ENCODE measurements at places on chromosomes 7 and 10.

DNA sequence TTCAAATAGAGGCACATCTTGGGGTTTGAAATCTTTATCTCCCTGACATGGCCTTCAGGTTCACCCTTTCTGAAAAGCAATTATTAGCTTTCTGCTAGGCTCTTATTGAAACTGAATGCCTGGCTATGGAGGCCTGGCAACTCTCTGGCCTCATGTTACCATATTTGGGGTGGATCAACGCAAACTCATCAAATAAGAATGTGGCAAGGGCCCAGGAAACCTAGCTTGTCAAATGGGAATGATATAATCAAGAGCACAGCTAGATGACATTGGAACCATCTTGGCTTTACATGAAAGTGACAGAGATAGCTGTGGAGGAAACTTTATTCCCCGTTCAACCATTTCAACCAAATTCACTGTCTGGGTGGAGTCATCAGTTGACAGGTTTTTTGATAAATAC is 202.8 kb upstream of the SMIM30 start:
- no peak for DNase-seq

GRCh38 chr10:11499425-11500071 is 111.9 kb downstream of the USP6NL start:
- no peak for DNase-seq

- DNase-seq = no peak
These were observed 704.0 kb upstream of the LRRN3 start for GRCh38 chr7:110386913-110387312.

- no peak for DNase-seq
These were observed 14.0 kb downstream of the NEURL1 start for GRCh38 chr10:103507235-103508191.

- no peak for DNase-seq
These were observed 29.4 kb downstream of the TAS2R41 start for GRCh38 chr7:143507094-143507518.

DNA sequence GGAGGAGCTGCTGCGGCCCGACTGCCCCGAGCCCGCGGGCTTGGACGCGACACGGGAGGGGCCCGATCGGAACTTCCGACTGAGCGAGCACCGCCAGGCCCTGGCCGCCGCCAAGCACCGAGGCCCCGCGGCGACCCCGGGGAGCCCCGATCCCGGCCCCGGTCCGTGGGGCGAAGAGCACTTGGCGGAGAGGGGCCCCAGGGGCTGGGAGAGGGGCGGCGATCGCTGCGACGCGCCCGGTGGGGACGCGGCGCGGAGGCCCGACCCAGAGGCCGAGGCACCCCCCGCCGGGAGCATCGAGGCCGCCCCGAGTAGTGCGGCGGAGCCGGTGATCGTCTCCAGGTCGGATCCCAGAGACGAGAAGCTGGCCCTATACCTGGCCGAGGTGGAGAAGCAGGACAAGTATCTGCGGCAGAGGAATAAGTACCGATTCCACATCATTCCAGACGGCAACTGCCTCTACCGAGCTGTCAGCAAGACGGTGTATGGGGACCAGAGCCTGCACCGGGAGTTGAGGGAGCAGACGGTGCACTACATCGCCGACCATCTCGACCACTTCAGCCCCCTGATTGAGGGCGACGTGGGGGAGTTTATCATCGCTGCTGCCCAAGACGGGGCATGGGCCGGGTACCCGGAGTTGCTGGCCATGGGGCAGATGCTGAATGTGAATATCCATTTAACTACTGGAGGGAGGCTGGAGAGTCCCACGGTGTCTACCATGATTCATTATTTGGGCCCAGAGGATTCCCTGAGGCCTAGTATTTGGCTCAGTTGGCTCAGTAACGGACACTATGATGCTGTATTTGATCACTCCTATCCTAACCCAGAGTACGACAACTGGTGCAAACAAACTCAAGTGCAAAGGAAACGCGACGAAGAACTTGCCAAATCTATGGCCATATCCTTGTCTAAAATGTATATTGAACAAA is 1.4 kb downstream of the OTUD1 start:
- no peak for DNase-seq

DNA sequence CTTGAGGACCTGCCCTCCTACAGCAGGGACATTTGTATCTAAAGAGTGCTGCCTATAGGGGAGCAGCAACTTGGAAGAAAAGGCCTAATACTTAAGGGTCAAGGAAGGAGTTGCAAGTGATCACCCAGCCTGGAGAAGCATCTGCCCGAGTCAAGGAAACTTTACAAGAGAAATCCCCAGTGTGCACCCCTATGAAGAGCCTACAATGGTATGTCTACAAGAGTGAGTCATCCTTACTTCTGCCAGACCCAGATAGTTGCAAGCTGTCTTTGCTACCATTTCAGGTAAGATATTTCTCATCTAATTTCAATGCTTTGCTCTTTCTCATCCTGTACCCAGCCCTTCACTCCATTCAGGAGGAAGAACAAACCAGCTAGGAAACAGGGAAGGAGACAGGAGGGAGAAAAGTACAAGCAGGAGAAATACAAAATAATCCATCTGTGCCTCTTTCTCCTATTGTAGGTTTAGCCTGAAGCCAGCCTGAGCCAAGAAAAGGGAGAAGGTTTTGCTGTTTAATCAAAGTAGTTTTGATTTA is 34.4 kb upstream of the AGR3 start:
- DNase-seq = no peak

- no peak for DNase-seq
These were observed 3.0 kb upstream of the PRSS37 start for GRCh38 chr7:141844256-141844655.

DNA sequence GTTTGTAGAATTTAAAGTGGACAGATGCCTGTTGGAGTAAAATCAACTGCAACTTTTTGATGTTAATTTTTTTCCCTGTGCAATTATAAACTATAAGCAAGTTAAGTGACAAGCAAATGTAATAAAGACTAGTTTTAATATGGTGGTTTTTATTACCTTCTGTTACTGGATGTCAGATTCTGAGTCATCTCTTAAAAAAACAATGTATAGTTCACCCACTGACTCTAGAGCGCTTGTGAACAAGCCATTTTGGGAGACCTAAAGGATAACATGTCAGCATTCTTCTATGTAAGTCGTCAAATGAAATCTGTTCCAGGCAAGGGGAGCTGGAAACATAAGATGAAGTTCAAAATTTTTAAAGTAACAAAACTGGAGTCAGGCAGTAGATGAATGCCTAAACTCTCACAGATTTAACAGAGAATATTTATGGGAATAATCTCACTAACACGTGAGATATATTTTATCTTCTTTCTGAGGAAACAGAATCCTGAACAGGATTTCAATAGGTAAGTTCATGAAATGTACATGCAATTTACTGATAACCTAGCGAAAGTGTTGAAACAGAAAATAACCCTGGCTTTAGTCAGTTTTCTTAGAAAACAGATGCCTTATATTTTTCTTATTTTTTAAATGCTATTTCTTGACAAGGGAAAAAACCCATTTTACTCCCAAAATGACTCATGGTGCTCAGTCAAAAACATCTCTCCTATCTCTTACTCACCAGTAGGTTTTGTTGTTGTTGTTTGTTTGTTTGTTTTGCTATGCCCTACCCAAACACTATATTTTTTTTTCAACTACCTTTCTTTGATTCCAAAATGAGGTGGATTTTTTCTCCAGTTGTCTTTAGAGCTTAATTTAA is 91.7 kb downstream of the SLC39A12 start:
- no peak for DNase-seq

DNA sequence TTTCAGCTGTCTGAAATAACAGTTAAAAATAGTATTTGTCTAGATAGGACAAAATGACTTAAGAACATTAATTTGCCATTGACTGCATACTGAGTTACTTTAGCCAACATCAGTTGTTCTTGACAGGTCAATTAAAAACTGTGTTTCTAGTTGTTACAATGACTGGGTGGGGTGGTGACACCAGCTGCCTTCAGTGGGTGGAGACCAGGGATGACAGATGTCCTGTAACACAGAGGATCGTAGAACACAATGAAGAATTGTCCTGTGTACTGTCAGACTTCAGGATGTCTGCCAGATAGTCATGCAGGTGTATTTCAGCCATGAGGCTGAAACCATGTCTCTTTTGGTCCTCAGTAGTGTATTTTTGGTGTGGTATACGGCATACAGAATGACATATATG is 24.4 kb downstream of the TRUB1 start:
- no peak for DNase-seq

GRCh38 chr10:103265717-103266329 is 11.1 kb upstream of the INA start:
- DNase-seq = peak; percentile 23

DNA sequence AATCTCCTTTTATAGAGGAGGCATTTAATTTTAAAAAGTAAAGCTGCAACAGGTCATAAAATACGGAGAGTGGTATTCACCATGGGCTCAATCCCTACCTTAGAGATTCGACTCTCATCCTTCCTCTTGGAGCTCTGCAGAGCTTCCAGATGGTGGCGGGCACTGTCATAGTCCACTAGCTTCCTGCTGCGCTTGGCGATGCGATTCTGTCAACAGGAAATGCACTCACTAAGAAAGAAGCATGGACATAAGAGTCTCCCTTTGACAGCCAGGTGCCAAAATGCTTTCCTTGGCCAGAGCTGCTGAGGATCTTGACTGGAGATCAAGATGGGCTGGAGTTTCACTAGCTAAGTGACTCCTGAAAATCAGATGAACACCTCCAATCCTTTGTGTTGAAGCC is 154.4 kb downstream of the AMPH start:
- DNase-seq = no peak

DNA sequence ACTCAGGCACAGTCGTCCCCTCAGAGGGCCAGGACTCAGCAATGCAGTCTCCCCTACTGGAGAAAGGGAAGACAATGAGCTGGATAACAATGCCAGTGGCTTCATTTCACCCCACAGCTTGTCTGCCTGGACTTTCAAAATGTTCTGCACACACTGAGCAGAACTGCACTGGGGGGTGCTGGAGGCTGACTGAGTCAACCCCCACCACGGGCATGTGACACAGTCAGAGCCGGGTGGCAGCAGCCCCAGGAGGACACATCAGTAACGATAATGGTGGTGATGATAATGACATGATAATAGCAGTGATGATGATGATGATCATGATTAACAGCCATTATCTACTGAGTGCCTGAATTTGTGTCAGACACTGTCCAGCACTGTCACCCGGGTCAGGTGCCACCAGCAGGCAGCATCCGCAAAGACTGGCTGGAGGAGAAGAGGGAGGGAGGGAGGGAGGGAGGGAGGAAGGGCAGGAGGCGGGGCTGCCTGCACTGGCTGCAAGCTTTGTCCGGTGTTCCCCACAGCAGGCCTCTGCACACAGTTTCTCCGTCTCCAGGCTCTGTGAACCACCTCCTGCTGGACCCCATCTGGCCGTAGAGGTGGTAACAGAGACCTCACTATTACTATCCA is 67.4 kb downstream of the PLXNA4 start:
- DNase-seq = no peak

DNA sequence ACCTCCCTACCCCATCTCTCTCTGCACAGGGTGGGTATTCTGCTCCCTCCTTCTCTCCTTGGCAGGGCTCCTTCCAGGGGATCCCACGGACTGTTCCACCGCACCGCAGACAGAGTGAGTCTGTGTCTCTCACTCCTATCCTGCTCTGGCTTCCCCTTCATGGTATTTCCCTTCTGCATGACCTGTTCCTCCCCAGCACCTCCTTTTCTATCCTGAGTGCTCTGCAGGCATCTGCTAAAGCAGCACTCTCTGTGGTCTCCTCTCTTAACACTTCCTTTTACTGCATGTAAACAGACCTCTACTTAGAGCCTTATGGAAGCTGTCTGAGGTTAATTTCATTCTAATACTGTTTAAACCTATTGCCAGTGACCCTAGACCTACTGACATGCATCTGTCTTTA is 171.5 kb downstream of the CCSER2 start:
- no peak for DNase-seq

DNA sequence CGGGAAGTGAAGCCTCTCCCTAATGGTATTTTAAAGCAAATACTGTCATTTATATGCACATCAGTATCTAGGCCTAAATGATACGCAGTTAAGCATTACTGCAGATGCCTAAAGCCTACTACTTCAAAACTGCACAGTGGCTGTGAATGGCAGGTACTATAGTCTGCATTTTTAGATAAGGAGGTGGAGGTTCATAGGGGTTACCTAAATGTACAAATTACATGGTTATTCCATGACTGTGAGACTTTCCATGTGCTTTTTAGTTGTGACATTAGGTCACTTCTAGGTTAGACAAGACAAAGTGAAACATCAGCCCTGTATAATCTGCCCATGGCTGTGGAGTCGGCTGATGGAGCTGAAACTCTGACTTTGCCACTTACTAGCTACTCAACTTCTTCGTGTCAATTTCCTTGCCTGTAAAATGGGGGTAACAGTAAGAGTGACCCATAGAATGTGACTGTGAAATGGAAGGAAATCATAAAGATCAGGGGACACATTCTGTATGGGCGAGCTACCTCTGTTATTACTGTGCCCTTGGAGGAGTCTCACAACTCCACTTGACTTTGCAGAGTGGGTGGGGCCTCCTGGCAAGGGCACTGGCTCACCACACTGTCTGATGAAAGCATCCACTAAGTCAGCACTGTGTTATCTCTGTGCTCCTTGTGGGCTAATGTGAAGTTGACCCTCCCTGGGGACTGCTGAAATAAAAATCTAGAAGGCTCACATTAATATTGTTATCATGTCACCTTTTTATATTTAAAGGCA is 239.4 kb downstream of the TNS3 start:
- DNase-seq = no peak

- no peak for DNase-seq
These were observed 97.5 kb upstream of the GJD4 start for GRCh38 chr10:35507519-35508109.

GRCh38 chr10:89478085-89478738 is 57.2 kb downstream of the SLC16A12 start:
- no peak for DNase-seq

GRCh38 chr10:91741356-91741755 is 56.9 kb upstream of the TNKS2 start:
- DNase-seq = no peak

GRCh38 chr10:112607506-112607905 is 160.5 kb downstream of the VTI1A start:
- no peak for DNase-seq

DNA sequence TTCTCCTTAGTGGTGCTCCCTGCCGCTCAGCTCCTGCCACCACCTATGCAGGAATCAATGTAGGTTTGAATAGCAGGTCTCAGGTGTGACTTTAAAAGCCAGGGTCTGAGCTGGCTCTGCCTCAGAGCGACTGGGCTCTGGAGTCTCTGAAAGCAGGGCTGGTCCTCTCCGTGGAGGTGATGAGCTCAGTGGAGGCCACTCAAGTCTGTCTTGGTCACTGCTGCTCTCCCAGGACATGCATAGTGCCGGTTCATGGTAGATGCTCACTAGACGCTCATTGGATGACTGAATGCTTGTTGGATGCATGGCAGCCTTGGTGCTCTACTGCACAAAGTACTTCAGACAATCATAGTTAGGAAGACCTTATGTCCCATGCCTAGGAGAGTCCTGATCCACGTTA is 45.1 kb upstream of the PTF1A start:
- no peak for DNase-seq

Measured in glomerular endothelial cell (primary cell).